ENCODE measurements at places on chromosomes 6 and 20.

DNA sequence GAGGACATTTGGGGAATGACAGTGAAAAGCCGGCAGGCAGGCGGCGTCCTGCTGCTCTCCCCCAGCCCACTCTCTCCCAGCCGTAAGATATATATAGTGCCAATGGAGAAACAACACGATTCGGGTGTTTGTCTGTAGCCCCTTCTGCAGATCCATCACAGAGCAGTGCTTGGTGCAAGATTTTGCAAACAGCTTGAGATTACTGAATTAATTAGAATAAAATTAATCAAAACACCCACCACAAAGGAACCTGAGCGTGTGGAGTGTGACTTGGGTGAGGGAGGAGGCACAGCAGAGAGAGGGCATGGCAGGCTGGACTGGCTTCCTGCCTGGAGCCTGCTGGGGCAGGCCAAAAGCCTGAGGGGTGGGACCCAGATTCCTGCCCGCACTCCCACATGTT lies 28.8 kb upstream of the CCDC167 start:
- no peak for DNase-seq

GRCh38 chr6:74075323-74075722 lies 379.3 kb downstream of the CD109 start:
- DNase-seq: no peak

- DNase-seq: no peak
Measured at GRCh38 chr20:58399926-58400325, 10.9 kb downstream of the VAPB start.

GRCh38 chr20:6966721-6967120 lies 199.2 kb downstream of the BMP2 start:
- no peak for DNase-seq

GRCh38 chr6:6683969-6684833 lies 95.7 kb downstream of the LY86 start:
- DNase-seq: no peak

DNA sequence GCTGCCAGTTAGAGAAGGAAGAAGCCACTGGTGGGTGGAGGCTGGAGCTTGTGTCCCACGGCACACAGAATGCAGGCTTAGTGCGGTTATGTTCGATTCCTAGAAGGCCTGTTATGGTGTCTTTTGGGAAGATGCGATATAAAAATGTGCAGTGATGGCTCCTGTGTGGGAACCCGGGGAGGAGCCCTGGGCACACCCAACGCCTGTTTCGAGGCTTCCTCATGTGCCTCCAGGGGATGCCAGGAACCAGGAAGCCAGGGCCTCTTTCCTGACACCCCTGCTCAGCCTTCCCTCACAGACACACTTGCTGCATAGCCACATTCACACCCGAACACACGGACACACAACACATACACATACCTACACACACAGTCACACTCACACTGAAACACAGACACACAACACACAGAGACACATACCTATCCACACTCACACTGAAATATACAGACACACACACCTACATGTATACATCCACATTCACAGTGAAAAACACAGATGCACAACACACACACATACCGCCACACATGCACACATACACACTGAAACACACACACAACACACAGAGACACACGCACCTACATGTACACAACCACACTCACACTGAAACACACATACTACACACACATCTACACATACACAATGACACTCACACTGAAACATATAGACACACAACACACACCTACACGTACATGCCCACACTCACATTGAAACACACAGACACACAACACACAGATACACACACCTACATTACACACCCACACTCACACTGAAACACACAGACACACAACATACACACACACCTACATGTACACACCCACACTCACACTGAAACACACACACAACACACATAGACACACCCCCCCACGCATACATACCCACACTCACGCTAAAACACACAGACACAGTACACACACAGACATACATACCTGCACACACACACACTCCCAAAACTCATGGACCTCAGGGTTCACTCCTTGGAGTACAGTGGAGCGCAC lies 1.2 kb upstream of the CST11 start:
- DNase-seq: no peak

DNA sequence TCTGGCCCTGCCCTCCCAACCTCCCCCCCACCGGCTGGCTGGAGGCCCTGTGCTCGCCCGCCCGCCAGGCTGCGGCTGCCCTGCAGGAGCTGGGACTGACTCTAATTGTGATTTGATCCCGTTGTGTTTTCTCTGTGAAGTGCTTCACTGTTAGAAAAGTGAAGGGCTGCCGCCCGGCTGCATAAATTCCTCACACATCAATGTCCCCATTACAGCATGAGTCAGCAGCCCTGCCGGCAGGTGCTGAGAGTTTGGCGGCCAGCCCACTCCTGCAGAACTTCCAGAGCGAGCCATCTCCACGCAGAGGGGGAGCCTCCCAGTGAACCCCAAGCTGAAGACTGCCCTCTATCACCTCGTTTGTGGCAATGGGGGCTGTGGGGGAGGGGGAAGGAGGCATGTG lies 137.9 kb downstream of the DLL1 start:
- DNase-seq: no peak

DNA sequence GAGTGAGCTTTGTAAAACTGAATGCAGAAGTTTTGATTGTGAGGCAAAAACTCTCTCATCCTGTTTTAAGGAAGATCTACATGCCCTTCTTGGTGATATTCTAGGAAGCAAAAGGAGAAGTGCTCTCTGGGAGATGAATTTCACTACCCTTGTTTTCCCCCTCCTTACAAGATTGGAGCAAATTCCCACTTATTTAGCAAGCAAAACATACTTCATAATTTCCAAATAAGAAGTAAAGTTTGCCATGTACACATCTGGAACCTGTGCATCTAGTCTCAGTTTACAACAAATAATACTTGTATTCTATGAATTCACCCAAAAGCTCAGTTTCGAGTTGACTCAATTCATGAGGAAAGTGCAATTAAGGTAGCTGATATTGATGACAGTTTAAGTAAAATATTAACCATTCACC lies 27.6 kb upstream of the IFNGR1 start:
- DNase-seq: no peak

DNA sequence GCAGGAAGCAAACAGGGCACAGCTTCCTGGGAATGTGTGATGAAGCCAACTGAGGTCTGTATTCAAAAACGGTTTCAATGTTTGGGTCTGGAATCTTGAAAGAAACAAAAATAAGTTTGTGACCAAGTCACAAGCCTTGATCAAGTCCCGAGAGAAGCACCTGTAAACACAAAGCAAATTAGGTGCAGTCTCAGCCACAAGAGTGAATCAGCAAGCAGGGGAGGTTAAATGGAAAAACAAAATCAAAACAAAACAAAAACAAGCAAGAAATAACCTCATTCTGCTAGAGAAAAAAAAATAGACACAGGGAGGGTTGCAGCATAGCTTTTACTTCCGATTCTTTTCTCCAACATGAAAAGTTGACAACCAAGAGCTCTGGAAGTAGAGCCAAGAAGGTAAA lies 201.7 kb downstream of the CLIC5 start:
- no peak for DNase-seq

GRCh38 chr6:157867981-157868380 lies 44.9 kb downstream of the SNX9 start:
- DNase-seq: no peak

GRCh38 chr6:45838451-45838850 lies 177.2 kb downstream of the CLIC5 start:
- no peak for DNase-seq

DNA sequence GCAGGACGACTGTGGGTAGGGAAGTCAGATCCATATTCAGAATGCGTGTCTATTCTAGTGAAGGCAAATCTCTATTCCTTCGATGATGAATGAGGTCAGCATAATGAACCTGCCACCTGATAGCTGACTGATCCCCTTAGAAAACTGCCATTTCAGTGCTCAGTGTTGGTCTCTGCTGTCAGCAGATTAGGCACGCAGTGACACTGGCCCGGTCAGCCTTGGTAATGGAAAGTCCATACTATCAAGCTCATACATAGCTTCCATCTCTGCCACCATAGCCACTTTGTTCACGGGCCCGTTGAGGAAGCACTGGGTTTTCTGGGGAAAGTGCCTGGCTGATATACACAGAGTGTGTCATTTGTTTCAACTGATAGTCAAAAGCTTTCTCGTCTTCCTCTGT lies 54.0 kb downstream of the C6orf52 start:
- DNase-seq: no peak

DNA sequence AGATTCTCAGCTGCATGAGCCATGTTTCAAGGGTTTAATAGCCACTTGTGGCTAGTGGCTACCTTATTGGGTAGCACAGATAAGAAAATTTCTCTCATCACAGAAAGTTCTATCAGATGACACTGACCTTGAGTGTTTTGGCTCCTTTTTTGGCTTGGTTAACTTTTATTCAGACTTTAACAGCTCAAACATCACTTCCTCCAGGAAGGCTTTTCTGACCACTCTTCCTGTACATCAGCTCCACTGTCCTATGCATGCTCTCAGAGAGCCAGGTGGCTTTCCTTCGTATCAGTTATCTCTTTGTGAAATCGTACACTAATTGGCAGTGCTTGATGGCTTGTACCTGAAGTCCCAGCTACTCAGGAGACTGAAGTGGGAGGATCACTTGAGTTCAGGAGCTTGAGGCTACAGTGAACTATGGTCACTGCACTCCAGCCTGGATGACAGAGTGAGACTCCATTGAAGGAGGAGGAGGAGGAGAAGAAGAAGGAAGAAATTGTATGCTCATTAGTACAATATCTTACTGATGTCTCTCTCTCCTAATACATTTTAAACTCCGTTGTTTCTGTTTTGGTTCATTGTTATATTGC lies 10.7 kb downstream of the MAFB start:
- no peak for DNase-seq

DNA sequence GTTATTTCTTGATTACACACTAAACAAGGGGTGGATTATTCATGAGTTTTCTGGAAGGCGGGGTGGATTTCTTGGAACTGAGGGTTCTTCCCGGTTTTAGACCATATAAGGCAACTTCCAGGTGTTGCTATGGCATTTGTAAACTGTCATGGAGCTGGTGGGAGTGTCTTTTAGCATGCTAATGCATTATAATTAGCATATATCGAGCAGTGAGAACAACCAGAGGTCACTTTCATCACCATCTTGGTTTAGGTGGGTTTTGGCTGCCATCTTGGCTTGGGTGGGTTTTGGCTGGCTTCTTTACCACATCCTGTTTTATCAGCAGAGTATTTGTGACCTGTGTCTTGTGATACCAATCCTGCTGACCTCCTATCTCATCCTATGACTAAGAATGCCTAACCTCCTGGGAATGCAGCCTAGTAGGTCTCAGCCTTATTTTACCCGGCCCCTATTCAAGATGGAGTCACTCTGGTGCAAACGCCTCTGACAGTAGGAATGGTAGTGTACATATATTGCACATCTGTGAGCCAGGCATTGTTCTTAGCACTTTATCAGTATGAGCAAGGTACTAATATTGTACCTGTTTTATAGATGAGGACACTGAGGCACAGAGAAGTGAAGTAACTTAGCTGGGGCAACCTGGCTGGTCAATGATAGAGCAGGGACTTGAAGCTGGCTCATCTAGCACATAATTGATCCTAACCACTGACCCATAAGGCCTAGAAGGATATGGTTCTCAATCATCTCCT lies 203.7 kb downstream of the NFATC2 start:
- no peak for DNase-seq

- no peak for DNase-seq
Measured at GRCh38 chr6:56155634-56156141, 91.7 kb downstream of the COL21A1 start.

- no peak for DNase-seq
Measured at GRCh38 chr6:38012573-38012972, 193.0 kb downstream of the ZFAND3 start.

- DNase-seq: no peak
Measured at GRCh38 chr6:151294561-151295101, 54.9 kb downstream of the AKAP12 start.

- DNase-seq: no peak
Measured at GRCh38 chr6:134657751-134658527, 292.0 kb downstream of the ALDH8A1 start.

- DNase-seq: no peak
Measured at GRCh38 chr6:54179152-54179551, 67.9 kb downstream of the MLIP start.

DNA sequence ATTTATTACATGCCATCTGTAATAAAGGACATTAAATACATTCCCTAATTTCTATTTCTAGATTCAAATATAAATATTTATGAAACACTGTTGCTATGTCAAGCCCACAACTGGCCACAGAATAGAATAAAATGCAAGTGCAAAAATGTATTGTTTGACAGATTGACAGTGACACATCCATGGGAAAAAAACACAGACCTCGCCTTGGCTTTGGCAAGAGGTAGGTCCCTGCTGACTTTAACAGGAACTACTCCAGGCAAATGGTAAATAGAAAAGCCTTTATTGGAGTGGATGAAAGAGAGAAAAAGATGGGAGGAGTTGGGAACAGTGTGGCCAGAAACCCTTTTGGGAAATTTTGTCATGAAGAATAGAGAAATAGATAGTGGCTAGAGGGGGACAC lies 622.9 kb downstream of the UTRN start:
- no peak for DNase-seq

DNA sequence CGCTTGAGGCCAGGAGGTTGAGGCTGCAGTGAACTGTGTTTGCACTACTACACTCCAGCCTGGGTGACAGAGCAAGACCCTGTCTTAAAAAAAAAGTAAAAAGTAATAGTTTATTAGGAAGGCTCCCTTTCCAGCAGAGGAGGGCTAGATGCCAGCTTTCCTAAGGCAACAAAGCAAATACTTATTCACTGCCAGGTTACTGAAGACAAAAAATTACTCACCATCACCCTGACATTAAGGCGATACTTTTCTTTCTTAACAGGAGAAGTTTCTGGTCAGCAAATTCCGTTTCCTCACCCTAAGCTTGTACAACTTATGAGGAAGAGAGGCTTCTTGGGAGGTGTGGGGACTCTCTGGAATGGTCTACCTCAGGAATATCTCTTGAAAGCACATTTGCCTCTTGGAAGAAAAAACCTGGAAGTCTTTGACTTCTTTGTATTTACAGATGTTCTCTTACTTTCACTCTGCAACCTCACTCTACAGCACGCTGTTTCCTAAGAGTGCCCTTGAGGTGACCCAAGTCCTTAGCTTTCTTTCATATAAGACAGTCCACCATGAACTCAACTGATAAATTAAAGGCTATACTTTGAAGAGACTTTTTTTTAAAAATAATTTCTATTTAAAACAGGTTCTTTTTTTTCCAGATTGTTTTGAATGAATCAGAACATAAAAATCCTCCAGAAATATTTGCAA lies 52.9 kb upstream of the TRAF3IP2 start:
- no peak for DNase-seq

DNA sequence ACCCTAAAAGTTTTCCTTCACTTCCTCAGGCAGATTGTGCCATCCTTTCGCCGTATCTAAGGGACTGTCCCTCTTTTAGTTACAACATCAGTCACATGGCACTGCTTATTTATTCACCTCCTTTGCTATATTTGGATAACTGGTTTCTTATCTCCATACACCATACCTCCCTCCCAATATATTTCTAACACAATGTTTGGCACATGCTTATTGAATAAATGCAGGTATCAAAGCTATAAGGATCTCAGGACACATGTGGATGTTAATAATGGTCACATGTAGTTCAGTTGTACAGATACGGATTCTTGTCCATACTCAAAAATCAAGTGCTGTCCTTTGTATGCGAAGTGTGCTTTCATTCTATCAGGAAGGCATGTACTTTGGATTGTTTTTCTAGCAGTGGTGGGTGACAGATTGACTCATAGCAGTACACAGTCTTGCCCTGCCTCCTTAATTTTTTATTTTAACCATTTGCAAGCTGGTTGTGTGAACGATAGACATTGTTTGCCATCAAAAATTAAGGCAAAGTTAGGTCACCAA lies 407.1 kb upstream of the RUNX2 start:
- no peak for DNase-seq
